ENCODE measurements at places on chromosomes 7 and 10.

GRCh38 chr7:15419596-15419995 is 142.2 kb downstream of the AGMO start:
- DNase-seq = no peak

- DNase-seq = no peak
Measured at GRCh38 chr7:72223351-72223750, 188.8 kb downstream of the CALN1 start.

- no peak for DNase-seq
Measured at GRCh38 chr10:63337455-63338251, 128.1 kb downstream of the JMJD1C start.

DNA sequence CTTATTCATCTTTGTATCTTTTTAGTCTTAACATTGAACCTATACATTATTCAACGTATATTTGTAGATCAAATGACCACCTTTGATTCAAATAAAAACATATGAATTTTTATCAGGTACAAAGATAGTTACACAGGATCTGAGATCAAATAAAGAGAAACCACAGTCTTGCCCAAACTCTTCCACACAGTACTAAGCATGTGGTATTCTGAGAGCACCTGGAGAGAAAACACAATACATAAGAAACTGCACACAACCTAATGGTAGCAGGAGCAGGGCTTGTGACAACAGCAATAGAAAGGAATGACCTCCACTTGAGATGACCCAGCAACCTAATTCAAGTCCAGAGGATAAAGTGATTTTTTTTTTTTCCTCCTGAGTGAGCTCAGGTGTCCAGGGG is 6.5 kb upstream of the WASL start:
- DNase-seq = no peak

DNA sequence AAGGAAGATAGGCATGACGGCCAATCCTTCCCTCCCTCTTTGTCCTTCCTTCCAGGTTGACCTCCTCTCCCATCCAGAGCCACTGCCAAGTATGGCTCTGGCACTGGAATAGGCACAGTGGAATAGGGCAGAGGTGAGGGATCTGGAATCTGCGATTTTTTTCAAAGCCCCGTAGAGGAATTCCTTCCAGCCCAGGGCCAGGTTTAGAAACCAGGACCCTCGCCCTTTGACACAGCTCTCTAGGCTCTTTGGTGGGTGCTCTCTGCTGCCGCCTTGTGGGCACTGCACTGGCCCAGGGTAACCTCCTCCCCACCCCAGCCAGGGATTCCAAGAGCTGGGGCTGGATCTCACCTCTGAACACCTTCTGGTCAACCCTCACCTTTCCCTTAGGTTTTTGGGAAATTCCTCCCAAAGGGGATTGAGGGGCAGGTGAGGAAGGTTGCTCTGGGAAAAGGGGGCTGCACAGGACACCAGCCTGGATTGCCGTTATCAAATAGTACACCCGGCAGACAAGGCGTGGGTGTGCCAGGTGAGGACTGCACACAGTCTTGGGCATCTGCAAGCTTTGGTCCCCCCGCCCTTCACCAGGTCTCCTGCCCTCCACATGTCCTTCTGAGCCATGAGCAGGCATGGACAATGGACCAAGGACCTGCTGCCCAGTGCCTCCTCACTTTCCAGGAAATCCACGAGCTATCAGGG is 22.8 kb downstream of the C10orf105 start:
- DNase-seq = peak; percentile 77

- DNase-seq = no peak
Measured at GRCh38 chr10:43970717-43971116, 322.0 kb upstream of the ZNF32 start.

DNA sequence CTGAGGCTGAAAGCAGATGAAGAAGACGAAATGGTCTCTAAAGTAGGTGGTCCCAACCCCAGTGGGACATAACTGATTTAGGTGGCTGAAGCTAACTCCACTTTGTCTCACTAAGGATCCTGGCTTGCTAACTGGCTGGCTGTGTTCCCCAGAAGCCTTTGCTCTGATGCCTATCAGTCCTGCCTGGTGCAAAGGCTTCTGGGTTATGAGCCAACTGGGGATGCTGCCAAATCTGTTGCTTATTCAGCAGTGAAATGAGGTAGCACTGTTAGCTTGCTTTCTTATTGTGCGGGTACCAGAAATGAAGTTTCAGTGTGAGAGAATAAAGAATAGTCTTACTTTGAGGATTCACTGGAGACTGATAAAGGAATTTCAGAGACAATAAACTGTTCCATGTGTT is 18.1 kb downstream of the PRKG1 start:
- DNase-seq = no peak

DNA sequence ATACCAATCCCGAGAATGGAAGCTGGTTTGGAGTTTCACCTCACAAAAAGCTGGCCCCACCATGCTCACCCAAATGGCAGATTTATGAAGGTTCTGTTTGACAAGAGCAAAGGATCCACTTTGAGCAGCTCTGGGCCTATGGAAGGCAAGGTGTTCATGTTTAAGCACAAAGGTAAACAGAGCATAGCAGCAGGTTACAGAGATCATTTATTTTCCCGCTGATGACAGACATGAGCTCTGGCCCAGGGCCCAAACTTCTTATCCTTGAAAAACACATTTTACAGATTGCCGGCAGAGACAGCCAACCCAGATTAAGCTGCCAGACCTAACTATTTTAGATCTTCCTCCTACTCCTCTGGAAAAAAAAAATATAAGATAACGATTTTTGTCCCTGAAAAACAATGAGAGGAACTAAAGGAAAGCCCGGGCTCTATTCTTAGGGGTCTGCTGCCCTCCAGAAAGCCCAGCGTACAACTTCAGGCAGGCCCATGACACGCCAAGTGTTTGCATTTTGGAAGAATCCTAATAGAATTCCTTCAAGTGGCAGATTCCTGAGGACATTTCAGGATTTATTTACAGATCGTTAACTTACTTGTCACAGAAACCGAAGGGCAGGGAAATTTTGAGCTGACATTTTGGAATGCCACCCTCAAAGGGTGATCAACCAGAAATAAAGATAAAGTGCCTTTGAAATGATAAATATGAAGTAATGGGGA is 40.0 kb downstream of the SYPL1 start:
- no peak for DNase-seq

GRCh38 chr7:86904949-86905834 is 154.3 kb downstream of the ELAPOR2 start:
- DNase-seq = peak; percentile 12

DNA sequence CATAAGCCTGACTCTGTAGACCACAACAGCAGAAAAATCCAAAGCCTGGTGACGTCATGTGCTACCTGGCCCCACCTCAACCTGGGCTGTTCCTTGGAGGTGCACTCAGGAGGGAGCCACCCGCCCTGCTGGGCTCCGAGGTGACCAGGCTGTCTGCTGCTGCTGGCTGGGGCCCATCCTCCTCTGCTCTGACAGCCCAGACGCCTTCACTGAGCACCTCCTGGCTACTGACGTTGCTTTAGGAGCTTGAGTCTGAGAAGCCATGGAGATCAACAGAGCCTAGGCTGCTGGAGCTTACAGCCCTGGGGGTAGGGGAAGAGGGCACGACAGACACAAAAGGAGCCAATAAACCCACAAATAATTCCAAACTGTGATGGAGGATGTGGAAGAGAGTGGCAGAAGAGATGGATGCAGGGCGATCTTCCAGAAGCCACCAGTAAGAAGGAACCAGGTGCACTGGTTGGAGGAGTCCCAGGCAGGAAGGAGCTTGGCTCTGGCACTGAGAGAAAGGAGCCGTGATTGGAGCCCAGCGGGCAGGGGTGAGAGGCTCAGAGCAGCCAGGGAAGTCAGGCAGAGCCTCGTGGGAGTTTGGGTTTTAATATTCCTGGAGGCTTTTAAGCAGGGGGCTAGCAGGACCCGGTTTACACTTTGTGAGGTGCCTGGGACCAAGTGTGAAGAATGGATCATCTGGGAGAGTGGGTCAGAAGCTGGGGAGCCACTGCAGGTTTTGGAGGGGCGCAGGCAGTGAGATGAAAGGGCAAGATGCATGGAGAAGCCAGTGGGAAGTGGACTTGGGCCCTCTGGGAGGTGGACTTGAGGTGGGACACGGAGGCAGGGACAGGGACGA is 1.7 kb upstream of the PTPRE start:
- DNase-seq = peak; percentile 21

DNA sequence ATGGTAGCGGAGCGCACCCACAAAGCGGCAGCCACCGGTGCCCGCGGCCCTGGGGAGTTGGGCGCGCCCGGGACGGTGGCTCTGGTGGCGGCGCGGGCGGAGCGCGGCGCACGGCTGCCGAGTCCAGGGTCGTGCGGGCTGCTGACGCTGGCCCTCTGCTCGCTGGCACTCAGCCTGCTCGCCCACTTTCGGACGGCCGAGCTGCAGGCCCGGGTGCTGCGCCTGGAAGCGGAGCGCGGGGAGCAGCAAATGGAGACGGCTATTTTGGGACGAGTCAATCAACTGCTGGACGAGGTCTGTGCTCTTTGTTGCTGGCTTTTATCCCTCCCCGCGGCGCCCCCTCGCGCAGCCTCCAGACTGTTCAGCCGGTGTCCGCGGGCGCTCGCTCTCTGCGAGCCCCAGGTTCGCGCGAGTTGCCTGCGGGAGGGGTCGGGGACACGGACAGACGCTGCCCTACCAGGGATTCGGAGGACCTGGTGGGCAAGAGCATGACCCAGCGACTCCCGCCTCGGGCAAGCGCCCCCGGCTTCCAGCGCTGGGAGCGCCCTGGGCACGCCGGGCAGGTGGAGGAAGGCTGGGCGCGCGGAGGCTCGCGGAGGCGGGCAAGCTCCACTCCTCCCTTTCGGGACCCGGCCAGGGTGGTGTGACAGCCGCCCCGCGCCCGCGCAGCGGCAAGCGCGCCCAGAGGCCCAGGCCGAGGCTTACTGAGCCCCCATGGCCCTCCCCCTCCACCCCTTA is 887 bp downstream of the COL13A1 start:
- DNase-seq = peak; percentile 71

DNA sequence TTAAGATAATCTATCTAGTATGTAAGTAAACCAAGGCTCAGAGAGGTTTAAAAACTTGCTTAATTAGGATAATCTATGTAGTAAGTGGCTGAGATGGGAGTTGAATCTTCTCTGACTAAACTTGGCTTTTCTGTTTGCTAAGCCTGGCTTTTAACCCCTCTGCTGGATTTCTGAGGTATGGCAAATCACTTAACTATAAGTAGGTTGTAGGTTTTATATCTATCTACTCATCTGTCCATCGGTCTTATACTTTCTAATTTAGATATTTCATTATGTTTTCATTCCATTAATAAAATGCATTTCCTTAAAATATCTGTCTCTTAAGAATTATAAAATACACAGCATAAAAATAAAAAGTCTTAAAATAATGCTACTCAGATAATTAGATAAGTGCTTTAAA is 59.4 kb downstream of the ST7 start:
- DNase-seq = no peak

GRCh38 chr10:13769946-13770345 is 183.2 kb downstream of the PRPF18 start:
- DNase-seq = no peak

DNA sequence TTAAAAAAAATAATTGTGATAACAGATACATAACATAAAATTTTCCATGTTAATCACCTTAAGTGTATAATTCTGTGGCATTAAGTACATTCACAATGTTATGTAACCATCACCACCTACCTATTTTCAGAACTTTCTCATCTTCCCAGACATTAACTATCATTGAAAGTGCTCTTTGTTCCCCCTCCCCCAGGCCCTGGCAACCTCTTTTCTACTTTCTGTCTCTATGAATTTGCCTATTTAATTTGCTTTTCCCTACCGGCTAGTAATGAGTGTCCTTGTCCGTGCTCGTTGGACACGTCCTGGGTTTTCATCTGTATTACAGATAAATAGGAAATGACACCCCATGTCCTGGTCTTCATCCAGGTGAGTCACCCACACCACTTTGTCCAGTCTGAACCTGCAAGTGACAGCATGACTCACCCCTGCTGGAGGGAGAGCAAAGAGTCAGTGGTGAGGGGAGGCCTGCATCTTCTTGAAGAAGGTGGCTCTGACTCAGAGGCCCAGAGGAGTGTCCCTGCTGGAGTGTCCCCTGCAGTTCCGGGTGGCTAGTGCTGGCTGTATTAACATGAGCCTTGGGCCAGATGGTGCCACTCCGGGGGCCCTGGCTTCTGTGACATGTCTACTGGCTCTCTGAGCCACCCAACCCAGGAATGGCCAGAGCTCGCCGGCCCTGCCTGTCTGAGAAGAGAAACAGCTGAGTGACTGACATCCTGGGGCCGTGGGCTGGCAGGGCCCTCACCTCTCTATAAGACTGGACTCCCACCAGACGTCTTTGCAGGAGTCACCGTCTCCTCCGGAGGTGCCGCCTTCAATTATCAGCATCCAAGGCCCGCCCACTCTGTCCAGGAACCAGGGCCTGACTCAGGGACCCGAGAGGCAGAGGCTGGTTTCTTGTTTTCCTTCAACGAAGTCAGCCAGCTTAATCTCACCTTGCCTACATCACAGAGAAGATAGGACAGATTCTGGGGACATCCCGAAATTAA is 503.2 kb upstream of the MKI67 start:
- peak; percentile 67 for DNase-seq

DNA sequence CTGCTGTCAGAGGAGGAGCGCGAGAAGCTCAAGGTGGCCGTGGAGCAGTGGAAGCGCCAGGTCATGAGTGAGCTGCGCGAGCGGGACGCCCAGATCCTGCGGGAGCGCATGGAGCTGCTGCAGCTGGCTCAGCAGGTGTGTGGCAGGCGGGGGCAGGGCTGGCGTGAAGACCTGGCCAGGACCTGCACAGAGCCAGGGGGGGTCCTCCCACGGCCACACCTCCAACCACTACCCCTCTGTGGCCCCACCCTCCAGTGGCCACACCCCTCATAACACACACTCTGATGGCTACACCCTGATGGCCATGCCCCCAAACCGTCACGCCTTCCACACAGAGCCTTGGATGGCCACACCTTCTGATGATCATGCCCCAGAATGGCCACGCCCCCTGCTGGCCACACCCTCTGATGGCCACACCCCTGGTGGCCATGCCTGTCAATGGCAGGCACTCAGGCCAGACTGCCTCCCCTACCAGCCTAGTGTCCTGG is 23.4 kb upstream of the DPYSL4 start:
- peak; percentile 96 for DNase-seq

- no peak for DNase-seq
Measured at GRCh38 chr10:127451628-127452027, 97.5 kb upstream of the NPS start.

- no peak for DNase-seq
Measured at GRCh38 chr10:71797533-71798307, 24.4 kb upstream of the VSIR start.

- no peak for DNase-seq
Measured at GRCh38 chr7:81776948-81777630, 7.2 kb upstream of the HGF start.

GRCh38 chr7:9890092-9890491 is 1083.6 kb upstream of the PHF14 start:
- no peak for DNase-seq

DNA sequence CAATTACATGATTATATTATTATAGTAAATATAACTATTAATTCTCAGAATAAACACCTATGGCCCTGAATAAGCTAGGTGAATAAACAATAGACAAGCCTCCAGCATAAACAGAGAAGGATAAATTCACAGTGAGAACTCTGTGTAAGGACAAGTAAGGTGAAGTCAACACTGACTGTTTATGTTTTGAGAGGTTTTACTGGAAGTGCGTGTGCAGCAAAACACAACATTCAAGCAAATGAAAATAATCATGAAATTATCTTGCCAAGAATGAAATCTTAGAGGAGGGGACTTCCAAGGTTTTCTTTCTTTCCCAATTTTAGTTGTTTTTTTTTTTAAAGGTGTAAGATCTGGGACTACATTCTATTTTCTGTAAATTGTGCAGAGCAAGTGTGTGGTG is 112.5 kb downstream of the MACC1 start:
- no peak for DNase-seq

GRCh38 chr7:152847386-152847908 is 87.9 kb downstream of the ACTR3B start:
- DNase-seq = no peak

GRCh38 chr10:125177641-125178640 is 17.6 kb upstream of the CTBP2 start:
- no peak for DNase-seq
